Tibial artery (tissue), 4 donors: ENCODE measurements at places on chromosomes 1 and 21.

DNA sequence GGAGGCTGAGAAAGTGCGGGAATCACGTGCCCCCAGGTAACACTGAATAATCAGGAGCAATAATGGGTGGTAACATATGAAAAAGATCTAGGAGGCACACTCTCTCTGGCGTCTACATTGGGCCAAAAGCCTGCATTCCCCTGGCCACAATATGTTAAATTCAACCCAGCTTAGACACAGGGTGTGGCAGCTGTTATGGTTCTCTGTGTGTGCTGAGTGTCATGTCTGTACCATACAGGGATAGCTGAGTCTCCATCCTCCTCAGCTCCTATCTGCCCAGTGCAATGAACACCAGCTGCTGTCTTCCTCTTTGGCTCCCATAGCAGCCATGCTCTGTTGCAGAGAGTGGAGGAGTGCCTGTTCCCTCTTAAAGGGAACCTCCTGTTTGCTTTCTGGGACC lies 14.3 kb downstream of the S100A11 start:
- no peak for DNase-seq

DNA sequence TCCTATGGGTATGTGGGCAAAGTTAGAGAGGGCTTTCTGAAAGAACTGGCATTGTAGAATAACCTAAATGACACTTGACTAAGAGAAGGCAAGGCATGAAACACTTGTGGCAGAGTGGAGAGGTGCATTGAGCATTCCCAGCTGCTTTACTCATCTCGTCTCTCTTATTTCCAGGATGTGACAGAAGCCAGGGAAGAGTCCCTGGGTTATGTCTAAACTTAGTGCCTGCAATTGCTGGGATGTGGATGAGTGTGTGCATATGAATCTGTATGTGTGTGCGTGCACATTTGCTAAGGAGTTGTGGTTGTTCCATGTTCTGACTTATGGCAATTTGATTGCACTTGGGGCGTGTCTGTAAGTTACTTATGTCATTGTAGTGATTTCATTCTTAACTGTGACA lies 1326.5 kb upstream of the B3GALT2 start:
- DNase-seq: no peak

DNA sequence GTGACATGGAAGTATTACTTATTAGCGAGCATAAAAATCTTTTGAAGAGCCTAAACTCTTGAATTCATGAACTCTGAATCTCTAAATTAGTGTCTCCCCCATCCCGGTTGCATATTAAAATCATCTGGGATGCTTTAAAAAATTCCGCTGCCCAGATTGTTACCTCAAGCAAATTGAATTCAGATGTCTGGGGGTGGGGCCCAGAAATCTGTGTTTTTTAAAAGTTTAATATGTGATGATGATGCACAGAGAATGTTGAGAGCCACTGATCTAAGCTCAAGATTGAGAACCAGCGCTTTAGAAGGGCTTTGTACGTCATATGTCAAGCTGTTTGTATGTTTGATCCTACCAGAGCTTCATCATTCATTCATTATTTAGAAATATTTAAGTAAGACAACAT lies 446.8 kb downstream of the NUF2 start:
- no peak for DNase-seq

GRCh38 chr1:156599811-156600210 lies 1.5 kb downstream of the GPATCH4 start:
- DNase-seq: no peak

GRCh38 chr1:233261206-233261605 lies 34.3 kb downstream of the PCNX2 start:
- no peak for DNase-seq

- DNase-seq: no peak
Observed at GRCh38 chr1:35364741-35365140, 96.2 kb downstream of the ZMYM4 start.

DNA sequence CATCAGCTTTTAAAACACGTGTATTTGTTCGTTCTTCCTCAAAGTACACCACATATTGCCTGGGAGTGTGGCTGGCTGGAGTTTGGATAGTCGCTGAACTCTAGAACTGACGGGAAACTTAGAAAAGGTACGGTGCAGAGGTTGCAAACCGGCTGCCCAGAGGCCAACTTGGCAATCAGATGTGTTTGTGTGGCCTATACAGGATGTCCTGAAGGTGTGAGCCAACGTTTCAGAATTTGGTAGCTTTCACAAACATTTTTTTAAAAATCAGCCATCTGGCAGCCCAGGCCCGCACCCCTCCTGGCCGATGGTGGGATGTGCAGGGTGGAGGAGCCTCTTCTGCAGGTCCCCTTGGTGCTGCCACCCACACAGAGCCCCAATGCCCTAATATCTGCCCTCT lies 73.6 kb upstream of the SLC25A33 start:
- DNase-seq: no peak

GRCh38 chr1:114015075-114015474 lies 35.8 kb downstream of the OLFML3 start:
- DNase-seq: no peak

DNA sequence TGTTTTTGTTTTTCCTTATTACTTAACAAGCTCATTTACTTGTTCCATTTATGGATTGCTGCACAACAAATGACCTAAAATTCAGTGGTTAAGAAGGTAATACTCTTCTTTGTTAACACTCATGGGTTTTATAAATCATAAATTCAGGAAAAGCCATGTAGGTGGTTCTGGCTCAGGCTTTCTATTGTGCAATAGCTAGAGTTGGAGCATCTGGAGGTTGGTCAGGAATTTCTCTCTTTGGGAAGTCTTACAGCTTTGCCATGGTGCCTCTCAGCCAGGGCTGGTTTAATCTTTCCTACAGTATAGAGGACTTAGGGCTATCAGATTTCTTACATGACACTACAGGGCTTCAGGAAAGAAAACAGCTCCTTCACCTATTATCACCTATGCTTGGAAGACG lies 1677.1 kb downstream of the KCNT2 start:
- no peak for DNase-seq

DNA sequence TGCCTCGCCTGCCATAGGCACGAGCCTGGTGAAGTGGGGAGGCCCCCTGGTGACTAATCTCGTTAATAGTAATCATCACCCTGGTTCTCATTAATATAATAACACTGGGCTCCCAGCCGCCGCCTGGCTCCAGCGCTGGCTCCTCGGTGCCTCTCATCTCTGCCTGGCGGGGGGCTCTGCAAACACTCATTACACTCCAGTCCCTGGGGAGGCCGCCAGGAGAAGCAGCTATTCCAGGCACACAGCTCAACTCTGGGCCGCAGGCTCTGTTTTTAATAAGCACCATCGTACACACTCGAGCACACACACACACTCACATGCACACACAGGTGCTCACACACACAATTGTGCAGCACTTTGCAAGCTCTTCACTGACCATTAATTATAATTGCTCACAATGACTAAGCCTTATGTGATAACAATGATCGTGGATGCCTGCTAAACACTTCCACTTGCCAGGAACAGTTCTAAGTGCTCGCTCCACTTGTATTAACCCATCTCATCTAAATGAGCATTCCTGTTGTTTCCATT lies 52.2 kb downstream of the SDC3 start:
- DNase-seq: no peak

- DNase-seq: no peak
Observed at GRCh38 chr1:77039739-77040138, 172.5 kb downstream of the ST6GALNAC5 start.

DNA sequence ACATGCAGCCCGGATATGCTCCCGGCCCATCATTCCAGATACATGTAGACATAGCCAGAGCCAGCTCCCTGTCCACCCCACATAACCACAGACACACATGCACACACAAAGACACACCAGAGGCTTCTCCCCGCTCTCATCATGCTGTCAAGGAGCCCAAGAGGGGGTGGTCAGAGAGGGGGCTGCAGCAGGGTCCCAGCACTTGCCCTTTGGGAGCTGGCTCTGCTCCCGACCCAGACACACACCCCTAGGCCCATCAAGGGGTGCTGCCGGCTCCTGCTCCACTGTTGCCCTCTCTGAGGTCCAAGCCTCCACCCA lies 2.6 kb downstream of the PTAFR start:
- no peak for DNase-seq

DNA sequence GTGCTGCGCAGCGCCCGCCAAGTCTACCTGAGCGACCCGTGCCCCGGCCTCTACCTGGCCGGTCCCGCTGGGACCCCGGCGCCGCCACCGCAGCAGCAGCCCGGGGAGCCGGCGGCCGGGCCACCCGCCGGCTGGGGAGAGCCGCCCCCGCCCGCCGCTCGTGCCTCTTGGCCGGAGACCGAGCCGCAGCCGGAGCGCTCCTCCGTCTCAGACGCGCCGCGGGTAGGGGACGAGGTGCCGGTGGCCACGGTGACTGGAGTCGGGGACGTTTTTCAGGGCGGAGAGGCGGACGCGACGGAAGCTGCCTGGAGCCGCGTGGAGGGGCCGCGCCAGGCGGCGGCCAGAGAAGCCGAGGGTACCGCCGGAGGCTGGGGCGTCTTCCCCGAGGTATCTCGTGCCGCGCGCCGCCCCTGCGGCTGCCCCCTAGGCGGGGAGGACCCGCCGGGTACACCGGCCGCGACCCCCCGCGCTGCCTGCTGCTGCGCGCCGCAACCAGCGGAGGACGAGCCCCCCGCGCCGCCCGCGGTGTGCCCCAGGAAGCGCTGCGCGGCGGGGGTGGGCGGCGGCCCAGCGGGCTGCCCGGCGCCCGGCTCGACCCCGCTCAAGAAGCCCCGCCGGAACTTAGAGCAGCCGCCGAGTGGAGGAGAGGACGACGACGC lies 646 bp downstream of the IER5 start:
- peak; percentile 71 for DNase-seq

DNA sequence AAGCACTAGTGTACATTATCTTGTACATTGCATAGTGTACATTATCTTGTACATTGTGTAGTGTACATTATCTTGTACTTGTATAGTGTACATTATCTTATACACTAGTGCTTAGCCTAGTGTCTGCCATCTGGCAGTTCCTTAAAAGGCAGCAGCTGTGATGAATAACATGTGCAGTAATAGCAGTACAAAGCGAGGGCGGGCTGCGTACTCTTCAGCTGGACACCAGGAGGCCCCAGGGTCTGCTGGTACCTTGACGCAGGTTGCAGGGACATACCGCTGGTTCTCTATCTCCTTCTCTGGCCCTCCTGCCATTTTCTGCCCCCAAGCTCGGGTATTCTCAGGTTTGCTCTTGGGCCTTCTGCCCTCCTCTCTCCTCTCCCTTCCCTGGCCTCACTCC lies 149.6 kb downstream of the SEC16B start:
- no peak for DNase-seq

- DNase-seq: no peak
Observed at GRCh38 chr1:224358237-224358636, 1.6 kb downstream of the CNIH4 start.

- peak; percentile 81 for DNase-seq
Observed at GRCh38 chr1:16146279-16147155, 9.4 kb downstream of the EPHA2 start.

DNA sequence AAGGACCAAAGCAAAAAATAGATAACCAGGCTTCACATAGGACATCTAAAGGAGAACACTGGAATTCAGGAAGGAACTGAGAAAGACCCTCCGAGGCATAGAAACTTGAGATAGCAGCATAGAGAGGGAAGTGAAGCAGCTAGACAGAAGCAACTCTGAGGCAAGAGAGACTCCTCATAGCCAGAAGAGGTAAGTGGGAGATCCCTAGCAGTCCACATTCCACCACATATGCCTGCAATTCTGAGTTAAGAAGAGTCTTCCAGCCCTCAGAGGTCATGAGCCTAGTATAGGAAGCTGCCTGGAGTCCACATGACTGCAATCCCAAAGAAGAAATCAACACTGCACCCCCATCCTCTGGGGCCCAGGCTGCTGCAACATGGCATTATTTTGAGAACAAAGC lies 13.9 kb upstream of the FGGY start:
- DNase-seq: no peak

DNA sequence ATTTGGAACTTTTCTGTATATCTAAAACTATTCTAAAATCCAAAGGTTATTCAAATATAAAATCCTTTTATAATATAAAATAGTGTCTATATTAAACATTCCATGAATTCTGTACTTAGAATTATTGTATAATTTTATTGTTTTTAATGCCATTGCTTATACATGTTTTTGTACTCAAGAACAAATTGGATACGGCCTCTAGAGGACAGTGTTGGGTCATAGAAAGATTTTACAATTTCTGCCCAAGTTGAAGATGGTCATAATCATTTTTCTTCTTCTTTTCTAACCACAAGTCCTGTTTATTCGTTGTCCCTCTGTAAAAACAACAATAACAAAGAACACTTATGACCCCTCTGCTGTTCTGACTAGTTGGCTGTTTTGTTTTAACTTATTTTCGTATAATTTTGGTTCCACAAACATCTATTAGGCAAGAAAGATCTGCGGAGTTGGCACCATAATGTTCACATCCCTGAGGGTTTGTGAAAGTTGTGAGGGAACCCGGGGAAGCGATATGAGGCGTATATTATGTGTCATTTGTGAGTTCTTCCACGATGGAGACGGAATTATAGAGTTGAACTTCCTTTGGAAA lies 75.7 kb upstream of the KIF26B start:
- no peak for DNase-seq

DNA sequence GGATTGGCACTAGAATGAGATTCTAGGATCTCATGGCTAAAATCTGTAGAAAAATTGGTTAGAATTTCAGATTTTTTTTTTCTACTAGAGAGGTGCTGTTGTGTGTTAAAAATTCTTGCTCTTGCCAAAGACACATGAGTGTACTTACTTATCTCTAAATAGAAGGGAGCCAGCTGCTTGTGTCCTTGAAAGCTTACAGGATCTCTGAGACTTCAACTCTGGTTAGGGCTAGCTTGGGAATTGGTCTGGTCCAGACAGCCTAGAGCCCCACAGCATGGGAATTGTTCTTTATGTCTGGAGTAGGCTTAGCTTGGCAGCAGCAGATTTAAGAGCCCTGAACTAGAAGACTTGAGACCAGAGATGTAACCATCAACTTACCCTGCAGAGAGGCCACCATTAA lies 37.3 kb downstream of the MACO1 start:
- no peak for DNase-seq

DNA sequence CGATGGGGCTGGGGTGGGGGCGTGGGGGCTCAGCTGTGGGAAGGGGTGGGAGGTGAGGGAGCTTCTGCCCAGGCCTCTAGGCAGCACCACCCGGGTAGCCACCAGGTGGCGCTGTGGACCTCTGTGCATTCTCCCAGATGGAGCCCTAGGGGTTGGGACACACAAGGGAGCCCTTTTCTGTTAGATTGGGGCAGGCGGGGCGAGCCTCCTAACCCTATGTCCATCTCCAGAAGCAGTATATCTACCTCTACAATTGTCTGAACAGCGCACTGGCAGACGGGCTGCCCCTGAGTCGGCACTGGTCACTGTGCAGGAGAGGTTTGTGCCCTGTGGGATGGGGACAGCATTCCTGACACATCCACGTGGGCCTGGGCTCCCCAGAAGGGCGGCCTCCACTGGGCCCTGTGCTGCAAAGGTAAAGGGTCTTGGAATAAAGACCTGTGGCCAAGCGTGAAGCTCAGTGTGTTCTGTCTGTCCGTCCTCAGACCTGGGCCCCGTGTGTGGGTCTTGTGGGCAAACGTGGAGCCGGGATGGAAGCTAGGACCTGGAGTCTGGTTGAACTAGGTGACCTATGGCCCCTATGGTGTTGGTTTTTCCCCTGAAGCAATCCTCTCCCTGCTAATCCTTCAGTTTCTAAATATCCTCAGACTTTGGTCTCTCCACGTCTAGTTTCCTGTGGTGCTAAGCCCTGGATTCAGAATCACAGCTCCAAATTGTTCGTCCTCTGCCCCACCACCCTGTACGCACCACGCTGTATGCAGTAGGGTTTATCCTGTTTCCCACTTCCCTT lies 4.4 kb upstream of the LGR6 start:
- DNase-seq: peak; percentile 82
